Body of pancreas (tissue), 4 donors: ENCODE measurements at places on chromosomes 5 and 9. TPM values are rescaled to one million over a fixed set of nuclear protein-coding genes. Genes with fewer than 3 reads are reported as not detected.

DNA sequence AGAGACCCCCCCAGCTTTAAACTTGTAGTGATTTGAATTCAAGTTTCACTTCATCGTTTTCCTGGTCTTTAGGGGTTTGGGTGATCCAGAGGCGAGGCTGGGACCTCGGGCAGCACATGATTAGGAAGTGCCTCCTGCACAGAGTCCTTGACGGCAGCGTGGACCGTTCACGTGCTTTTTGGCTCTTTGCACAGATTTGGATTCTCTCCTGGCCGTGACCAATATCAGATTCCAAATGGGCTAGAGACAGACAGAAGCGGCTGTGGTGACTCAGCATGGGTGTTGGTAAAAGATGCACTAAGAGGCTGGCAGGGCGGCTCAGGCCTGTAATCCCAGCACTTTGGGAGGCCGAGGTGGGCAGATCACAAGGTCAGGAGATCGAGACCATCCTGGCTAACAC lies 117.2 kb upstream of the CACNA1B start:
- no peak for DNase-seq

DNA sequence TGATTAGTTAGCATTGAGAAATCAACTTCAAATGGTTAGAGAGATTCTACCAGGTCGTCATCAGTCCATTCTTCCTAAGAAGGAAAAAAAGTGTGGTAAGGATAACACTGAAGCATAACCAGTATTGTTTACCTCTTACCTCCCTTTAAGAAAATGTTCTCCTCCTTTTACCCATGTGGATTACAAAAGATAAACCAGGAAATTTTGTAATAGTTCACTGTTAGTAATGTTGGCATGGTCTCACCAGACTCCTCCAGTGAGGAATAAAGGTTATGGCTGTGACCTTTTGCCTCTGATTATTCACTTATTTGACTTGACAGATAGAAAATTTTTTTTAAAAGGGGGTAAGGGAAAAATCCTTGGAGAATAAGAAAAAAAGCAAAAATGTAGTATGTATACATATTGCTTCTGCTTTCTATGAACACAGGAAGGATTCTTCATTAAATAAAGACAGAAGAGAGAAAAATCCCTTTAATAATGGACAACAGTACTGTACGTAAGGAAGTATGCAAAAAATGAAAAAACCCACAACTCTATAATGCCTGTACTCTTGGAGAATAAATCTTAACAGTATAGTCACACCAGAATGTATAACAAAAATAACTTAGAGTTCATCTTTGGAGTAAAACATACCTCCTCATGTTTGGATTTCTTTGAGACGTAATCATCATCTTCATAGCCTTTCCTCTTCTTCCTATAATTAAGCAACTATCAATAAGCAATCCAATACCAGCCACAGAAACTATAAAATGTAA lies 18.1 kb downstream of the CCNH start:
- DNase-seq = no peak

GRCh38 chr5:107502676-107503060 lies 168.1 kb downstream of the EFNA5 start:
- DNase-seq = no peak

- DNase-seq = peak; percentile 85
These were observed 39.9 kb downstream of the RHOBTB3 start for GRCh38 chr5:95770830-95771708.

GRCh38 chr5:154446195-154447088 lies 645 bp downstream of the SAP30L start:
- peak; percentile 53 for DNase-seq

DNA sequence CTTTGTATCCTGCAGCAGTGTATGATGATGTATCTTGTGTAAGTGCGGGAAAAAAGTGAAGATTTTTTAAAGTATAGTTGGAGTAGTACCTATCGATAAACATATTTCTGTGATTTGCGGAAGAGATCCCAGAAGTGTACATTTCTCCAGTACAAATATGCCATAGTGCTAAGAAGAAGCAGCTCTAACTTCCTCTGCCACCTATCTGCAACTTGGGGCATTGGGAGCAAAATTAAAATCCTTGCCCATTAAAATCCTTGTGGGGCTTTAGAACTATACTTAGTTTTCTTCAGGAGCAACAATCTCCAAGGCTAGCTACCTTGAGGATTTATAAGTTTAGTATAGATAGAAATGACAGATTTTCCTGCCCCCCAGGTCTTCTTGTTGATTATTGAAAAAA lies 123.7 kb downstream of the VCAN start:
- no peak for DNase-seq

DNA sequence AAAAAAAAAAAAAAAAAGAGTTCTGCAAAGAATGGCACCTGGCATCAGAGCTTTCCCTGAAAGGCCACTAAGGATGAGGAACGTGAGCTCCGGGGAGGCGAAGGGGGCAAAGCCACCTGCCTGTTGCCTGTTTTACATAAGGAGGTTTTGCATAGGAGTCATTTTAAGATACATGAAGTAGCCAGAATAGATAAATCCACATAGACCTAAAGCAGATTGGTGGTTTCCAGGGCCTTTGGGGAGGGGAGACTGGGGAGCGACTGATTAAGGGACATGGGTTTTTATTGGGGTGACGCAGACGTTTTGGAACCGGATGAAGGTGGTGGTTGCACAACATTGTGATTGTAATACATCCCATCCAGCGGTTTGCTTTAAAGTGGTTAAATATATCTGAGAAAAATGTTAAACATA lies 7.1 kb downstream of the NEK6 start:
- DNase-seq = no peak

GRCh38 chr5:132182359-132183040 lies 45.2 kb downstream of the P4HA2 start:
- no peak for DNase-seq

DNA sequence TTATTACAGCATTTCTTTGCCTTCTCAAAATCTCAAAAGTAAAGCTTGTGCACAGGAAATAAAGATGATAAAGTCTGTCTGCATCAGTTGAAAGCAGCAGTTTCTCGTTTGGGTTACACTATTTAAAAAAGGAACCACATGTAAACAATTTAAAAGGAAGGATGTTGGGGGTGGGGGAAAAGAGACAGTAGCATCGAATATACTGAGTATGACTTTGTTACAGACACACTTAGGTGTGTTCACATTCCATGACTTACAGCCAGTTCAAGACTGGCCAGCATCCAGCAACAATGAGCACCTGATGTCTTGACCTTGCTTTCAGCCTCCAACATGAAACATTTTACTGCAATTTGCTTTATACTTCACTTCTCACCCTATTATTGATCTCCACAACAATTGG lies 8.7 kb downstream of the GAPT start:
- DNase-seq = peak; percentile 28

DNA sequence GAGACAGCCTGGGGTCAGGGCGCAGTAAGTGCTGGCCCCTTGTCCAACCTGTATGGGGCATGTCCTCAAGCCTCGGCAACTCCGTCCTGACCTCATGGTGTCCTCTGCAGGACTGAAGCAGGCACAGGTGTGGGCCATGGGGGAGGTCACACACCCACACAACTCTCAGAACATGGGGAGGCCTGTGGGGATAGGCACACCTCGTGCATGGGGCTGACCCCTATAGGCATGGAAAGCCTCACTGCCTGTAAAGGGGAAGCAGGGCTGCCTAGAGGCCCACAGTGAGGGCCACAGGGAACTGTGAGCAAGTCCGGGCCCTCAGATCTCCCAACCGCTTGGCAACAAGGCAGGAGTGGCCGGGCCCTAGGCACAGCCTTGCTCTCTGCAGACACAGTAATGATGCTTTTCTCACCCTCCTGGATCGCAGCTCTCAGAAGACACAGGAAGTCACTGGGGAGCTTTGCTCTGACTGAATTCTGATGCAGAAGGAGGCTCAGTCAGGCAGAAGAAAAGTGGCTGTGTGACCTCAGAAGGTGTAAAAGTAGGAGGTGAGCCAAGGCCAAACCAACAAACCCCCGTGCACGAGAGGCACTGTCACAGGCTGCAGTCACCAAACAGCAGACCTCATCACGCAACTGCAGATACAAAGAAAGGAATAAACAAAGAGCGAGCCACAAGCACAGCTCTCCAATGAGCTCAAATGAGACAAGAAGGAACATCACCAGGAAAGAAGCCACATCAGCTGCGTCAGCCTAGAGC lies 5.4 kb downstream of the IPPK start:
- DNase-seq = no peak

DNA sequence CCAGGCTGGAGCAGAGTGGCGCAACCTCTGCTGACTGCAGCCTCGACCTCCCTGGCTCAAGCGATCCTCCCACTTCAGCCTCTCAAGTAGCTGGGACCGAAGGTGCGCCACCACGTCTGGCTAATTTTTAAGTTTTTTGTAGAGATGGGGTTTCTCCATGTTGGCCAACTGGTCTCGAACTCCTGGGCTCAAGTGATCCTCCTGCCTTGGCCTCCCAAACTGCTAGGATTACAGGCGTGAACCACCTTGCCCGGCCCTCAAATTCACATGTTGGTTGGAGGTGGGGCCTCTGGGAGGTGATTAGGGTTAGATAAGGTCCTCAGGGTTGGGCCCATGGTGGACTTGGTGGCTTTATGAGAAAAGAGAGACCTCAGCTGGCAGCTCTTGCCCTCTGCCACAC lies 10.1 kb downstream of the LCN12 start:
- DNase-seq = no peak

GRCh38 chr9:78694974-78695373 lies 398.0 kb downstream of the PSAT1 start:
- DNase-seq = no peak

DNA sequence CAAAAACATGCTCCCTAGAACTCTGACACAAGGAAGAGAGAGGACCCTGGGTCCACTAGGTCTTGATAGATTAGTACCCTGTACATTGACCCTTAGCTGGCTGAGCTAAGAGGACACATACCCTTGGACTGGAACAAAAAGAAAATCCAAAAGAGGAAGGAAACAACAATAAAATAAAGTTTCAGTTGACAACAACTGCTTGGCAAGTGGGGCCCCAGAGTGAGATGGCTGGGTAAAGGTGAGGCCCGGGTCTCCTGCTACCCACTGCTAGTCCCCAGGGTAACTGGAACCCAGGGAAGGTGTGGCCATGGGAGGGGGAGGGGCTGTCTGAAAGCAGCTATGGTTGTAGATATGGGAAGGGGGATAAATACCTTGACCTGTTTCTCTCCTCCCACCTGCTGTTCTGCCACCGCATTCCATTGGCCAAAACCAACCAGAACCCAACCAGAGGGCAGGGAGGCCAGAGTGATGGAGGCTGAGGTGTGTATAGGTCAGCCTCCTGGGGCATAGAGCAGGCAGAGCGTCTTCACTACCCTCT lies 11.7 kb downstream of the TAL2 start:
- no peak for DNase-seq

DNA sequence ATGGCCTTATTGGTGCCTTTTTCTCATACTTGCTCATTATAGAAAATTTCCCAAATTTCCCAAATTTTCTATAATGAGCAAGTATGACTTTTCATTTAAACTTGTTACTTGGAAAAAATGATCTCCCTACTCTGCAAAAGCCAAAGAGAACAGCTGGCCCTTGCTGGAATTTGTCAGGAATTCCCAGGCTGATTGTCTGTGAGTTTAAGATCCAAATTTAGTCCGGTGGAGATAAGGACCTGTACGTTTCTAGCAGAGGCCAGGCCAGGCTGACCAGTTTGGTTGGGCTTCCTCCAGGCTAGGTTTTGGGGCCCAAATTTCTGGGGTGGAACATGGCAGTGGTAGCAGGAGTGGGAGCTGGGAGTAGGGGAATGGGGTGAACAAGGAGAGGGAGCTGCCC lies 51.9 kb downstream of the NEURL1B start:
- no peak for DNase-seq

GRCh38 chr9:126514037-126514821 lies 99.5 kb upstream of the LMX1B start:
- DNase-seq = peak; percentile 43

DNA sequence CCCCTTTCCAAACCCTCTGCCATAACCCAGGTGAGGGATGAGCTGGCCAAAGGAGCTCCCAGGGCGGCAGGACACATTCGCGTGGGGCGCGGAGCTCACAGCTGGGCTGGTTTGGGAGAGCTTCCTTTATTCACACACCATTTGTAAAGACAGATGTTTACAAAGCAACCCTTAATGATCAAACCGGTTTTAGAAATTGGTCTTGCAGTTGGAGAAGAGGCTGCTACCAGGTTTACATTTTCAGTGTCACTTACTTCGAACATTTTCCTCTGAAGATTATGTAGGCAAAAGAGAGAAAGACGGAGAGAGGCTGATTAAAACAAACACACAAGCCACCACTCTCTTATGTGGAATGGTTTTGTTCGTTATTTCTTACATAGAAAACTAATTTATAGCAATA lies 648.7 kb downstream of the IRX1 start:
- DNase-seq = no peak

GRCh38 chr5:52964138-52964537 lies 25.0 kb upstream of the ITGA2 start:
- no peak for DNase-seq

- no peak for DNase-seq
These were observed 130.2 kb upstream of the ADAMTSL1 start for GRCh38 chr9:18343784-18344183.

GRCh38 chr9:84668196-84669012 lies 1.1 kb upstream of the NTRK2 start:
- DNase-seq = peak; percentile 72

- DNase-seq = peak; percentile 35
These were observed 15.2 kb downstream of the TMEM171 start for GRCh38 chr5:73135429-73136054.

- no peak for DNase-seq
These were observed 174.7 kb upstream of the NREP start for GRCh38 chr5:111931655-111932054.

- DNase-seq = no peak
These were observed 216.2 kb downstream of the MED10 start for GRCh38 chr5:6162175-6162574.

DNA sequence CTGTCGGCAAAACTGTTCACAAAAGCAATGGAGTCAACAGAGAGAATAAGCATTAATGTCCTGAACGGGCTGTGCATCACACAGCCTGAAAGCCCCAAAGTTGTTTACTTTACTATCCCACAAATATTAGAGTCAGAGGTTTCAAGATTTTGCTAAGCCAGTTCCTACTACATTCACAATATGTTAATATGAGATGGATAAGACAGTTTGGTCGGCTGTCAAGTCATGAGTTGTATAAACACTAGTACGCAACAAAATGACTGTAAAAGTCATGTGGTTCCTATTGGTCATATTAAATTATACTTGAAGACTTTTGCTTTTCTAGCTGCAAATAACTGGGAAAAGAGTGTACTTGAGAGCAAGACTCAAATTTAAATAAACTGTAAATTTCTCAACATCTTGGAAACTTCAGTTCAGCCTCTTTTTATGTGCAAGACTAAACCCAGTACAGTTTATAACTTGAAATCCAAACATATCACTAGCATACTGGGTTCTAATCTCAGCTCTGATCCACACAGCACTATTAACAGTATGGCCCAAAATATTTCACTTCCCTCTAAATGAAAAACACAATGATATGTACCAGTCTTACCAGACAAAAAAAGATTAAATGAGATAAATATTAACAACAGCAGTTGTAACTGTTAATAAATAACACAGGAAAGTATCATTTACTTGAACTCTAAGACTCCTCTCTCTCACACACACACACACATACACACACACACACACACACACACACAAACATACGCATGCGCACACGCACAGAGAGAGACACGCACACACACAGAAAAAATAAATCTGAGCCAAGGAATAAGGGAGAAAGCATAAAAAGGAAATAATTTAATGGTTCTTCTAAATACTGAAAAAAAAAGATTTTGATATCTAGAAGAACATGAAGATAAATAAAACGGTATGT lies 33.1 kb downstream of the FANCC start:
- peak; percentile 31 for DNase-seq

C9orf153 gene
- 1.3 TPM for total RNA-seq

DMRT3 gene
- not detected for total RNA-seq

WHRN gene
- total RNA-seq = 13.5 TPM

SLC27A6 gene
- total RNA-seq = 1.3 TPM

SPINK4 gene
- total RNA-seq = not detected
